Tibial artery (tissue), 4 donors: ENCODE measurements at places on chromosomes 1 and 21.
A peak's percentile ranks its signal among the peaks of the same experiment; 100 is the strongest.

DNA sequence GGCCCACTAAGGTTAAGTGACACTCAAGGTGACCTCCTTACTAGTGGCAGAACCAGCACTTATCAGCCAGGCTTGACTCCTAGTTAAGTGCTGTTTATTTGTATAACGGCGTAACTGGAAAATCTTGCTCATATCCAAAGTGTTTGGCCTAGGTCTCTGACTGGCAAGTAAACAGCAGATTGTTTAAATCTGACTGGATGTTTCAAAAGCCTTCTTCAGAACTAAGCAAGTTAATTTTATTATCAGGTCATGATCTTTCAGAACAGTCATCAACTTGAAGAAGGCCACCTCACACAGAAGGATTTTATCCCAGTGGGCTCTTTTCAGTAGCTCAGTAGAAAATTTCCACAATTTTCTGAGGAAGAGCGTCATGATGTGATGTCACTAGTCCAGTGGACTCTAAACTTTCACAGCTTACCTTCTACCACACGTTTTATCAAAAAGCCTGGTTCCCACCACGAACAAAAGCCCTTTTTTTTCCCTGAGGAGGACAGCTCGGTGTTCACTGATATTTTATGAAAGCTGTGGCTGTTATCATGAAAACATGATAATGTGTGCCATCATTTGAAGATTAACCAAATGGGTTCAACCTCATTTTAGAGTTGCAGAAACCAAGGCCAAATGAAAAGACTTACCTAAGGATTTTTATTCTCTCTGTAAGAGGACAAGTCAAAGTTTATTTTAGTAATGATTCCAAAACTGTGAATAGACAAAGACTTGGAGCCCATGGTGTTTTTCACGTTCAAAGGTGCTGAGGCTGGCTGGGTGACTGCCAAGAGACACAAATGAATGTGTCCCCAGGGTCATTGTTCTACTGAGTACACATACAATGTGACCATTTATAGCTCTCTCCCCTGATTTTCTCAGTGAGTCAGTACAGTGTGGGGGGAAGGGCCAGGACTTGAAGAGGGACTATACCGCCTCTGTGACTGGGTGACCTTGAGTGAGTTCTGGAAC, 9.1 kb downstream of the SGIP1 start:
- peak overlapping the region; percentile 75 for H3K27ac ChIP-seq
- DNase-seq, result peak; percentile 72
- H3K4me3 ChIP-seq, result no peak overlapping the region
- H3K27me3 ChIP-seq, result no peaks in the 10 kb centered on the region
- H3K36me3 ChIP-seq, result no peaks in the 10 kb centered on the region

- H3K36me3 ChIP-seq, result no peaks in the 10 kb centered on the region
- H3K4me3 ChIP-seq, result no peak overlapping the region
- DNase-seq, result no peak
- H3K27me3 ChIP-seq, result no peaks in the 10 kb centered on the region
- peaks cover 4% of the 10 kb centered on the region for H3K4me1 ChIP-seq
These were observed 35.6 kb upstream of the PUM1 start for GRCh38 chr1:31101147-31101502.

DNA sequence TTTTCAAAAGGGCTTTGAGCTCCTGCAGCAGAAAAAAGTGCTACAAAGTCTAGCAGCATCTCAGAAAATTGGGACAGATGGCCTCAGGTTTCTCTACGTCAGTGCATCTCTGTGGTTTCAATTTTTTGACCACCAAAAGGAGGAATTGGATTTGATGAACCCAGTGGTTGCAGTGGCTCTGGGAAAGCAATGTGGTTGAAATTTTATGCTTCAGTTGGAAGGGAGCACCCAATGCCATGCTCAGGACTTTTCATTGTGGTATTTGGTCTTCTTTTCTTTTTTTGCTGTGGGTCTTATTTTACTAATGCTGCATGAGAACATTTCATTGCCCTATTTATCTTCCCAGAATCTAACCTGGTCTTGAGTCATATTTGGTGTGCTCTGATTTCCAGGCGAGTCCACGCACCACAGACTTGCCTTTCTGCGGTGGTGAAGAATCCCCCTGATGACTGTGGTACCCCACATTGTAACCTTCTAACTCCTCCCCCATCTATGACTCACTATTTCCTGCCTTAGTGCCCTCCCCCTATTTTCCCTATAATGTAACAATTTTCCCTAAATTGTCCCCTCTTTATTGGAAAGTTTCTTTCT, 56.7 kb downstream of the S1PR1 start:
- no peak overlapping the region for H3K4me3 ChIP-seq
- no peak overlapping the region for H3K27ac ChIP-seq
- DNase-seq, result no peak

DNA sequence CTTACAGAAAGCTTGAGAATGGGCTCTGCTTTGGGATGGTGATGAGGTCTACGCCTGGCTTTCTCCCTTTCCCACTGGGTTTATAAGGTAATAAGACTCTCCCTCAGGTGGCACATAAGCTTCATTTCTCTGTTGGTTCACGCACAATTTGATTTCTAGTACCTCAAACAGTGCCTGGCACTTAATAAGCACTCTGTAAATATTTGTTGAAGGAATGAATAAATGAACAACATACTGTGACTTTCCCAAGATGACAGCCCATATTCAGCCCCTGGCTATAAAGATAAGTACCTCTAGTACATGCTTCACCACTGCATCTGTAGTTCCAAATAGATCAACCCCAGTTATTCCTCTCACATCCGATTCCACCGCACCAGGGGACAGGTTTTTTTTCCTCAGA, 17.8 kb downstream of the COPA start:
- no peak overlapping the region for H3K27ac ChIP-seq
- H3K36me3 ChIP-seq, result peaks cover 83% of the 10 kb centered on the region
- peaks cover under 1% of the 10 kb centered on the region for H3K4me1 ChIP-seq
- no peaks in the 10 kb centered on the region for H3K27me3 ChIP-seq

- peaks cover 18% of the 10 kb centered on the region for H3K4me1 ChIP-seq
- no peaks in the 10 kb centered on the region for H3K36me3 ChIP-seq
- H3K27me3 ChIP-seq, result no peaks in the 10 kb centered on the region
- no peak overlapping the region for H3K4me3 ChIP-seq
- peak overlapping the region; percentile 54 for H3K27ac ChIP-seq
These were observed 20.6 kb downstream of the STUM start for GRCh38 chr1:226568975-226569741.

GRCh38 chr1:30934613-30935012, 26.1 kb upstream of the SDC3 start:
- no peaks in the 10 kb centered on the region for H3K27me3 ChIP-seq
- DNase-seq, result no peak
- no peak overlapping the region for H3K4me3 ChIP-seq
- H3K27ac ChIP-seq, result no peak overlapping the region

- no peak overlapping the region for H3K4me3 ChIP-seq
- no peaks in the 10 kb centered on the region for H3K36me3 ChIP-seq
- H3K27ac ChIP-seq, result no peak overlapping the region
- no peaks in the 10 kb centered on the region for H3K4me1 ChIP-seq
These were observed 160.5 kb downstream of the PDE4B start for GRCh38 chr1:65953170-65953569.

DNA sequence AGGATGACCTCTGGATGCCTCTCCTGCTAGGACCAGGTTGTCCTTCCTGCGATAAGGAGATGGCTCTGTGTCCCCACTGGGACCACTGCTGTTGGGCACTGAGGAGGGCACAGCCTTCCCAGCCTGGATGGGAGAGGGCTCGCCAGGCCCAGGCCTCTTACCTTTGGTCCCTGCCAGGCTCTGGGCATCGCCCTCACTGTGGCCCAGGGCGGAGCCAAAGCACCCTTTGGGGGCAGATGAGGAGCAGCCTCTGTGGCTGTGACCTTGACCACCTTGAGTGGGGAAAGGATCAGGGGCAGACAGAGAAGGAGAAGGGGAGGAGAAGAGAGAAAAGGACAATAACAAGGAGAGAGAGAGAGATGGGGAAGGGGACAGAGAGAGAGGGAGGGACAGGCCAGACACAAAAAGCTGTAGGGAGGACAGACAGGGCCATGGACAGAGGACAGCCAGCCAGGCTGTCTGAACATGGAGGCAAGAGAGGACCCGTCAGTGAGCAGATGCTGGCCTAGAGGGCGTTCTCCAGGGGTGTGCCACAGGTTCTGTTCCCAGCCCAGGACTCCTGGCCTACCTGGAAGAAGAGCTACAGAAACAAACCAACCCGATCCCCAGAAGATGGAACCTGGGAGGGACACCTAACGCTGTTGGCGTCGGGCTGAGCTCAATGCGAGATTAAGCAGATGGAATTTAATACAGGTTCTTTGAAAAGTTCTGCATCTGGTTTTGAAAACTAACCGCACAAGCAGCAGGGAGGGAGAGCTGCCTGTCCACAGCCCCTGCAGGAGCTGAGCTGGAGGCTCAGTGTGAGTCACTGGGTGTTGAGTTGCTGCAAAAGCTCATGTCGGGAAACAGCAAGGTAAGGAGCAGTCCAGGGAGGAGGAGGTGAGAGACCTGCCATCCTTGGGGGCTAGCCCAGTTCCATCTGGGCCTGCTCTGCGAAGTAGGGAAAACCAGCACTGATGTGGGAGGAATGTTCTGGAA, 262.1 kb downstream of the PTPRU start:
- no peak overlapping the region for H3K4me3 ChIP-seq
- peaks cover 33% of the 10 kb centered on the region for H3K27me3 ChIP-seq
- H3K4me1 ChIP-seq, result no peaks in the 10 kb centered on the region
- H3K27ac ChIP-seq, result no peak overlapping the region

GRCh38 chr21:38384675-38385426, 113.4 kb downstream of the ERG start:
- H3K27ac ChIP-seq, result no peak overlapping the region
- DNase-seq, result no peak
- H3K36me3 ChIP-seq, result peaks cover 35% of the 10 kb centered on the region
- H3K27me3 ChIP-seq, result no peaks in the 10 kb centered on the region
- peaks cover 3% of the 10 kb centered on the region for H3K4me1 ChIP-seq
- no peak overlapping the region for H3K4me3 ChIP-seq

GRCh38 chr1:92125204-92125603, 45.1 kb downstream of the BTBD8 start:
- H3K36me3 ChIP-seq, result peaks cover 10% of the 10 kb centered on the region
- H3K4me3 ChIP-seq, result no peak overlapping the region
- H3K27ac ChIP-seq, result no peak overlapping the region
- no peaks in the 10 kb centered on the region for H3K4me1 ChIP-seq

- H3K27me3 ChIP-seq, result no peaks in the 10 kb centered on the region
- peaks cover 5% of the 10 kb centered on the region for H3K36me3 ChIP-seq
- peaks cover 5% of the 10 kb centered on the region for H3K4me1 ChIP-seq
- DNase-seq, result no peak
- H3K27ac ChIP-seq, result no peak overlapping the region
- H3K4me3 ChIP-seq, result no peak overlapping the region
These were observed 7.5 kb upstream of the ASH1L start for GRCh38 chr1:155569988-155570592.

- DNase-seq, result peak; percentile 74
- H3K27ac ChIP-seq, result peak overlapping the region; percentile 97
- peaks cover 11% of the 10 kb centered on the region for H3K36me3 ChIP-seq
- H3K4me1 ChIP-seq, result peaks cover 38% of the 10 kb centered on the region
These were observed 777 bp downstream of the LRRC41 start for GRCh38 chr1:46302641-46303037.

DNA sequence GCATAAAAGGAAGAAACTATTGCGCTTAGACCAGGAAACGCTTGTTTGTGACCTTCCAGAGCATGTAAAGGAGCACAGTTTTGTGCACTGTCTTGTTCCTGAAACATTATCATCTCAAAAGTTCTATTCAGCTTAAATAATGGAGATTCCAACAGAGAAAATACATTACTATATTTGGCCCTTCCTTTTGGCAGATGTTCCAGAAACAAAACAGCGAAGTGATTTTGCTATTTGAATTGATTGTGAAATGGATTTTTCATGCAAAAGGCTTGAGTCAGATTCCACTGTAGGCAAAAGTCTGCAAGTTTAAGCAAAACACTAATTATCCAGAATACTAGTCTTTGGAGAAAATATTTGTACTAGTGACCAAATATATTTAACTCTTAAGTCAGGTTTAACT, 80.3 kb upstream of the PTBP2 start:
- no peaks in the 10 kb centered on the region for H3K36me3 ChIP-seq
- H3K27me3 ChIP-seq, result no peaks in the 10 kb centered on the region
- no peak for DNase-seq
- H3K27ac ChIP-seq, result no peak overlapping the region
- no peaks in the 10 kb centered on the region for H3K4me1 ChIP-seq

DNA sequence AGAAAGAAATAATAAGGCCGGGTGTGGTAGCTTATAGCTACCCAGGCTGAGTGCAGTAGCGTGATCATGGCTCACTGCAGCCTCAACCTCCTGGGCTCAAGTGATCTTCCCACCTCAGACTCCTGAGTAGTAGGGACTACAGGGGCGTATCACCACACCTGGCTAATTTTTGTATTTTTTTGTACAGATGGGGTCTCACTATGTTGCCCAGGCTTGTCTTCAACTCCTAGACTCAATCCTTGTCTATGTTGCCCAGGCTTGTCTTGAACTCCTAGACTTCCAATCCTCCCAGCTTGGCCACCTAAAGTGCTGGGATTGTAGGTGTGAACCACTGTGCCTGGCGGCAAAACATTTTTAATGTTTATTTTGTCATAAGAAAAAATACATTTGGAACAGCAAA, 30.5 kb downstream of the MIXL1 start:
- no peak overlapping the region for H3K27ac ChIP-seq
- no peaks in the 10 kb centered on the region for H3K27me3 ChIP-seq
- DNase-seq, result no peak
- no peaks in the 10 kb centered on the region for H3K4me1 ChIP-seq

GRCh38 chr1:19775831-19776230, 23.9 kb downstream of the TMCO4 start:
- H3K27ac ChIP-seq, result no peak overlapping the region
- no peak overlapping the region for H3K4me3 ChIP-seq
- H3K36me3 ChIP-seq, result peaks cover 93% of the 10 kb centered on the region
- H3K27me3 ChIP-seq, result no peaks in the 10 kb centered on the region
- no peaks in the 10 kb centered on the region for H3K4me1 ChIP-seq

DNA sequence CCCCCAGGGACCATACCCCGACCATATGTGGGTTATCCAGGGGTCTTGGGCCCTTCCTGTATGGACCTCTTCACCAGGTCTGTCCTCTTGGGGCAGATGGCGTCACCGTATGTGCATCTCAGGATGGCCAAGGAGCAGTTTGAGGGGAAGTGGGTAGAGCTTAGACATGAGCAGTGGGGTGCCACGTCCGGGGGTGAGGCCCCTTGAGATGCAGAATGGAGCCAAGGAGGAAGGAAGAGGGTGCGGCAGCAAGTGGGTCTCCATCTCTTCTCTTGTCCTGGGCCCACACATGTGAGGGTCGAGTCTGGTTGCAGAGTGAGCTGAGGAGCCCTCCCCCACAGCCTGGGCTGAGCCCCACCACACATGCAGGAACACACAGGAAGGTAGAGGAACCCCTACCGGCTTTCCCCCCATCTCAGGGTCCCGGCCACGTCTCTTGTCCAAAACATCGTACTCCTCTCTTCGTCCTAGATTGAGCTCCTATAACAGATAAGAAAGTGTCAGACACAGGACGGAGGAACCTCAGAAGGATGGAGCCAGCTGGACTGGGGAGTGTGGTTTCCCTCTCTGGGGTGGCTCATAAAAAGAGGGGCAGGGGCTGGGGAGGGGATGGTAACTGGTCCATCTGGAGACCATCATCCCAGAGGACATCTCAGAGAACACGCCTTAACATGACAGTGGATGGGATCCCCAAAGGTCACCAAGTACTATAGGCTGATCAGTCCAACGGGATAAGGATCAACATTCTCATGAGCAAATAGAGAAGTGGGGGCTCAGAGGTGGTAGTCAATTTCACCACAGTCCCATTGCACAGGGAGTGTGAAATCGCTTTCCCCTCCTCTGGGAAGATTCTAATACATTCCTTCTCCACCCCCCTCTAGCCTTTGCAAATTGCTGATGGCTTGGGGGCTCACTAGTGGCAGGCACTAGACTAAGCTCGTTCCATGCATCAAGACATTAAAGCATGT, 79.9 kb downstream of the CD247 start:
- no peak overlapping the region for H3K4me3 ChIP-seq
- H3K27me3 ChIP-seq, result no peaks in the 10 kb centered on the region
- no peak for DNase-seq
- no peaks in the 10 kb centered on the region for H3K36me3 ChIP-seq
- peaks cover 11% of the 10 kb centered on the region for H3K4me1 ChIP-seq
